ENCODE measurements at places on chromosomes 2 and 18. TPM values are rescaled to one million over a fixed set of nuclear protein-coding genes. Genes with fewer than 3 reads are reported as not detected.

Gene SPP2
- total RNA-seq = not detected

Gene SEC11C
- total RNA-seq = 80.4 TPM

Gene PLCD4
- 0.12 TPM for total RNA-seq

Gene ANKRD30BL
- total RNA-seq = not detected

Gene UGT1A4
- not detected for total RNA-seq

Gene CTNNA2
- total RNA-seq = not detected

Gene DDX18
- total RNA-seq = 120 TPM

Gene MOCOS
- not detected for total RNA-seq

Gene SRD5A2
- not detected for total RNA-seq

Gene GNLY
- 2.4 TPM for total RNA-seq

Gene WDR35
- 3.8 TPM for total RNA-seq

Gene CDH2
- not detected for total RNA-seq

Gene CPO
- not detected for total RNA-seq

Gene REG3A
- total RNA-seq = not detected
